Esophagus squamous epithelium (tissue), 5 donors: ENCODE measurements at places on chromosomes 5 and 9.

GRCh38 chr9:16801871-16802466 is 68.5 kb downstream of the BNC2 start:
- no peak overlapping the region for H3K4me3 ChIP-seq
- H3K4me1 ChIP-seq, result no peaks in the 10 kb centered on the region
- no peaks in the 10 kb centered on the region for H3K36me3 ChIP-seq
- no peaks in the 10 kb centered on the region for H3K27me3 ChIP-seq
- DNase-seq, result no peak

- peaks cover 15% of the 10 kb centered on the region for H3K36me3 ChIP-seq
- no peaks in the 10 kb centered on the region for H3K27me3 ChIP-seq
- H3K4me3 ChIP-seq, result no peak overlapping the region
- H3K27ac ChIP-seq, result no peak overlapping the region
- H3K4me1 ChIP-seq, result no peaks in the 10 kb centered on the region
- no peak for DNase-seq
Measured at GRCh38 chr9:137825324-137825989, 52.1 kb upstream of the CACNA1B start.

DNA sequence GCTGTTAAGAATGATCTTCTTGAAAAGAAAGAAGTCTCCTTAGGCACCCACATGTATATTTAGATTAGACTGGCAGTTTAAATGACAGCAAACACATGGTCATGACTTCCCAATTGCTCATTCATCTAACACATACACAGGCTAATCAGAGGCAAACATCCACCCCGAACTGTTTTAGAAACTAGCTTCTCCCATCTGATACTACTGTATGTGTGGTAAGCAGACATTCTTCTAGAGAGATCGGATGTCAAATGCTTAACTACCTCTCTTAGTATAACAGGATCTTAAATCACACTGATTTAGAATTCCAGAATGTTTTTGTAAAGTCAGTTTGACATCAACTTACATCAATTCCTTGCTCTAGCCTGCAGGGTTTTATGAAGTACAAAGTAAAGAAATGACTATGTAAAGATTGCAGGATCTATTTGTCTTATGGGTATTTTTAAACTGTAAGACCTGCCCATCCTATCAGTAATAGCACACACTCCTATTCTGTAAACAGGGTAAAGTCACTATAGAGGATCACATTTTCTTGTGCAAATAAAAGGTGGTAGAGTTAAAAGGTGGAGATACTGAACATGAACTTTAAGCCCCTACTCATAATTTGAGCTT is 239.7 kb downstream of the MLLT3 start:
- no peak overlapping the region for H3K27ac ChIP-seq
- no peaks in the 10 kb centered on the region for H3K36me3 ChIP-seq
- DNase-seq, result no peak
- H3K4me1 ChIP-seq, result no peaks in the 10 kb centered on the region

DNA sequence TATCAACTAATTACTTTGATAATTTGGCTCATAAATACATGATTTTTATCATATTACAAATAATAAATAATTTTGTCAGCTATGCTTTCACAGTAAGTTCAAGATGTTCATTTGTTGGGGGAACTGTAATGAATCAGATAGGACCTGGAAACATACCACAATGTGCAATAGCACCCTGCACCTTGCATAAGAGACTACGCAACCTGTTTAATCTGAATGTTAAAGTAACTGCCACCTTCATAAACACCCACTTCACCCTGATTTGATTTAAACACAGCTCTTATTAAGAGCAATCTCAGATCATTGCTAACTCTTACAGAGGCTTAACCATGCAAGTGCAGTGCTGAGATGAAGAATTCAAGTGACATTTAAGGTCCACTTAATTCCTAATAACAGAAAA is 69.1 kb upstream of the GABRA1 start:
- H3K27me3 ChIP-seq, result no peaks in the 10 kb centered on the region
- no peak for DNase-seq
- H3K4me3 ChIP-seq, result no peak overlapping the region
- H3K36me3 ChIP-seq, result no peaks in the 10 kb centered on the region

DNA sequence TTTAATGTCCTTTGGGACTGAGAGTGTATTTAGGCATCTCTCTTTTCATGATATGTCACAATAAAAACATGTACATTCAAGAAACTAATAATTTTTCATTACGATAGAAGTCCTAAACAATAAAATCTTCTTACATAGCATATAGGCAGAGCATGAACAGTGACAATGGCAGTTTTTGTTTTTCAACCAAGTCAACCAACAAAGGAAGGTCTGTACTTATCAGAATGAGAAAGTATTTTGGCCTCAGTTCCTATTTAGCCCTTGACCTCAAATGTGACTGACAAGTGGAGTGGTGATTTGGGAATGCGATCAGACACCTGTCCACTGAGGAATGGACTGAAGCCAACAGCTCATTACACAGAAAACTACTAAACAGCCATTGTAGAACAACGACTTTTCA is 219.5 kb downstream of the TMEM161B start:
- DNase-seq, result no peak
- no peak overlapping the region for H3K27ac ChIP-seq
- no peaks in the 10 kb centered on the region for H3K4me1 ChIP-seq
- no peaks in the 10 kb centered on the region for H3K36me3 ChIP-seq
- H3K4me3 ChIP-seq, result no peak overlapping the region
- no peaks in the 10 kb centered on the region for H3K27me3 ChIP-seq

GRCh38 chr9:104091708-104092107 is 2.4 kb upstream of the SMC2 start:
- no peaks in the 10 kb centered on the region for H3K27me3 ChIP-seq
- H3K4me1 ChIP-seq, result peaks cover 30% of the 10 kb centered on the region
- H3K4me3 ChIP-seq, result peak overlapping the region; percentile 27

- no peak overlapping the region for H3K4me3 ChIP-seq
- DNase-seq, result no peak
- H3K27ac ChIP-seq, result no peak overlapping the region
Measured at GRCh38 chr9:135974220-135974573, 13.0 kb upstream of the UBAC1 start.

GRCh38 chr5:154253807-154254206 is 63.3 kb downstream of the GALNT10 start:
- H3K4me1 ChIP-seq, result peaks cover 7% of the 10 kb centered on the region
- H3K27ac ChIP-seq, result no peak overlapping the region
- H3K4me3 ChIP-seq, result no peak overlapping the region
- H3K27me3 ChIP-seq, result no peaks in the 10 kb centered on the region
- DNase-seq, result no peak
